ENCODE measurements at places on chromosomes 7 and 10.

DNA sequence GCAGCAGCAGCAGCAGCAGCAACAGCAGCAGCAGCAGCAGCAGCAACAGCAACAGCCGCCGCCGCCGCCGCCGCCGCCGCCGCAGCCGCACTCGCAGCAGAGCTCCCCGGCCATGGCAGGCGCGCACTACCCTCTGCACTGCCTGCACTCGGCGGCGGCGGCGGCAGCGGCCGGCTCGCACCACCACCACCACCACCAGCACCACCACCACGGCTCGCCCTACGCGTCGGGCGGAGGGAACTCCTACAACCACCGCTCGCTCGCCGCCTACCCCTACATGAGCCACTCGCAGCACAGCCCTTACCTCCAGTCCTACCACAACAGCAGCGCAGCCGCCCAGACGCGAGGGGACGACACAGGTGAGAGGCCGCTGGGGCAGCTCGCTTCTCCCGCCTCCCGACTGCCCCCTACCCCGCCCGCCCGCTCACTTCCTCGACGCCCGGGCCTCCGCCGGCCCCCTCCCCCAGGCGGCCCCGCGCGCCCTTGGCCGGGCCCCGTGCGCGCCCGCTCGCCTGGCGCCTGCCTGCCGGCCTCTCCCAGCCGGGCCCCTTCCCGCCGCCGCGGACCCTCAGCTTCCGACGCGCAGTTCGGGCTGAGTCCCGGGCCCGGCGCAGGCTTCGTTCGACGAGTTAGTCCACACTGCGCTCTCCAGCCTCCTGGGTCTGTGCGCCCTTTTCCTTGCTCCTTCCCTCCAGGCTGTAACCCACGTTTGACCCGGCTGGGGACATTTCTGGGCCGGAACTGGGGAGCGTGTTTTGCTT is 882 bp downstream of the DLX6 start:
- no peak for DNase-seq

GRCh38 chr10:4656576-4657194 is 169.3 kb upstream of the AKR1E2 start:
- DNase-seq: peak; percentile 29

DNA sequence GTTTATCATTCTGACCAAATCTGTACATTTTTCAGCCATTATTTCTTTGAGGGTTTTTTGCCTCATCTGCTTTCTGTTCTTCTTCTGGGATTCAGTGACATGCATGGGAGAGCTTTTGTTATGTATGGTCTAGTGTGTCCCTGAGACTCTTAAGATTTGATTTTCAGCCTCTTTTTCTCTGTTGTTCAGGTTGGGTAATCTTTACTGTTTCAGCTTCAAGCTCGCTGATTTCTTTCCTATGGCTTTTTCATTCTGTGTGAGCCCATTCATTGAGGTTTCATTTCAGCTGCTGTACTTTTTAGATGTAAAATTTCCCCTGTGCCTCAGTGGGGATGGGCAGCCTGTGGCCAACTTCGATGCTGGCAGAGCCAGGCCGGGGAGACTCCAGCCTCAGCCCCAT is 38.1 kb downstream of the FOXK1 start:
- DNase-seq: no peak

DNA sequence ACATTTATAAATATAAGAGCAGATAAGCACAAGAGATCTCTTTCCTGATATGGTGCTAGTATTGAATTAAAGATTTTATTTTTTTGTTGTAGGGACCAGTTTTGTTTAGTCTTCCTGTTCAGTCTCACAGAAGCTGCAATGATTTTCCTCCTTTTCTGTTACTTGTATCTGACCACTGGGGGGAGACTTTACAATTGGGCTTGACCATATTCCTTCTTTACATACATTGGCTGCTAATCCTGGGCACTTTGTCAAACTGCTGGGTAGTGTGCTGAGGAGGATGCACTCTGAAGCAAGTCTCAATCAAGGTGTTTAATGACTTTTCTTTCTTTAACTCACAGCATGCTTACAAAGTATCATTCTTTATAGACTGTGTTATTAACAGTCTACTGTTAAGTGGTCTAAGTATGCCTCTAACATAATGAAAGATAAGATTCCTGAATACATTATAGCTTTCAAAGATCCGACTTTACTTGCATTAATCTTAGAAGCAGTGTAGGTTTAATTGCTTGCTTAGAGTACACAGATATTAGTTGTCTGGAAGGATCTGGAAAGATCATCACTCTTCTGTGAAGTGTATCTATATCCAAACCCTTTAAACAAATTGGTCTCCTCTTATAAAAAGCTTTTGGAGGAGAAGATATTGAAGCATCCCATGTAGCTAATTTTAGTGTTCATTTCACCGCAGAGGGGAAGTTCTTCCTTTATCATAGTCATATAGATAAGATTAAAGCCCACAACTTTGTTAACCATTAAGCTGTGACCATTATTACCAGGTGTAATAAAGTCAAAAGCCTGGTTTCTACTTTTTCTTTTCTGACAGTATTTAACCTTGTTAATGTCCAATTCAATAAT is 3.1 kb downstream of the PALS2 start:
- DNase-seq: no peak

DNA sequence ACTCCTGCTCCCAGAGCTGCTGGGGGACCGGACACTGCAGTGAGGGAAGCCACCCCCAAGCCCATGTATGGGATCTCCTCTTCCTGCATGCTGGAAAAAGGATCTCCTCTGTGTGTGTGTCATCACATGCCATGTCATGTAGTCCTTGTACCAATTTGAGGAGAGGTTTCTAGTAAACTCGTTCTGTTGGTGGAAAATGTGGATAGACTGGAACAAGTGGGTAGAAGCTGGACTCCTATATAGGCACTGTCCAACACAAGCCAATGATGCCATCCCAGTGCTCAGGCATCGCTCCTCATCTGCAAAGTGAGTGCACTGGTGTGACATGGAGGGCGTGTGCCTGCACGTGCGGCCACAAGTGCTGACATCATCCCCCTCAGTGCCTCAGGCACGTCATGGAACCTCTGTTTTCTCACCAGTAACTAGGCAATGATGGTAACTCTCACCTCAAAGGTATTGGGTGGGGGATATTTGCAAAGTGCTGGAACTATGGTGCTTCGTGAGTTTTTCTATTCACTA is 19.3 kb downstream of the MYO1G start:
- DNase-seq: peak; percentile 24
